ENCODE measurements at places on chromosomes 13 and 19.

GRCh38 chr13:47564041-47564440 lies 437.0 kb downstream of the SUCLA2 start:
- no peak for DNase-seq

- no peak for DNase-seq
These were observed 13.1 kb upstream of the FOXO1 start for GRCh38 chr13:40679480-40679985.

DNA sequence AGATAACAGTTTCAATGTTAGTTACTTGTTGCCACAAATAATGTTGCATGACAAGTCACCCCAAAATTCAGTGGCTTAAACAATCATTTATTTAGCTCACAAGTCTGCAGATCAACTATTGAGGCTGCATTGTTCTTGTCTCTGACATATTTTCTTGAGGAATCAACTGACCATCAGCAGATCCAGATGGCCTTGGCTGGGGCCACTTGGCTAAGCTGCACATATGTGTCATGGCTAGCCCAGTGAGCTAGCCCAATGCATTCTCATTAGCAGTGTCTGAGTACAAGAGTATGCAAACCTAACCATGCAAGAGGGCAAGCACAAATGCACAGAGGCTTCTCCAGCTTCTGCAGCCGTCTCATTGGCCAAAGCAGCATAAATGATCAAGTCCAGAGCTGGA lies 180.4 kb downstream of the DNAJC15 start:
- DNase-seq = no peak

DNA sequence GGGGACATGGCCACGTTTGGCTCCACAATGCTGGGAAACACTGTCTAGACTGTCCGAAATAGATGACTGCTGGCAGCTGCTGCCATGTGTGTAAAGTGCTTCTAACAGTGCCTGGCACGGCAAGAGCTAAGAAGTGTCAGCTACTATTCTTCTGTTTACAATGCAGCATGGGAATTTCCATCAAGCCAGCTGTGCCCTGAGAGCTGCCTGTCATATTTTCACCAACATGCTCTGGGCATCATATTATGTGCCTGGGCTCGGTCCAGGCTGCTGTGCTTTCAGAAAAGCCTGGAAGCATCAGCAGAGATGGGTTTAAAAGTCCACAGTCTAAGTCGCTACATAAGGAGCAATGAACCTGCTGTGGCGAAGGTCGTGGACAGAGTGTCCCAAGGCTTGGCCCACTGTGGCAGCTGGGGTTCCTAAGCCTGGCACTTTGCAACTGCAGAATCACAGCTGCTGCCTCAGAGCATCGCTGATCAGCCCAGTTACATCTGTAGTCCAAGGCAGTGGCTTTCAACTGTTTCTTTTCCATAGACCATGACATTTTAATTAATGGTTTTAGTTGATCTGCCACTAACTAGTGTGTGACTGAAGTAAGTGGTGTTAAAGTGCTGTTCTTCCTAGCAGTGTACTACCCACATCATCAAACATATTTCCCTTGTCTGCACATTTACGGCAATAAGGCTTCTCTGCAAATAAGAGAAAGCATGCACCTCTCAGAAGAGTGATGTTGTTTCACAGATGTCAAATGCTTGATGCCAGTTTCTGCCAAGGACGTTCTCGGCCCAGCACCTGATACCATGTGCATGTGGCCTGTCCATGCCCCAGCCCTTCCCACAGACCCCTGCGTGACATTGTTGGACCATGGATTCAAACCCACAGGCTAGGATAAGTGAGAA lies 95.7 kb upstream of the C1QTNF9B start:
- no peak for DNase-seq

DNA sequence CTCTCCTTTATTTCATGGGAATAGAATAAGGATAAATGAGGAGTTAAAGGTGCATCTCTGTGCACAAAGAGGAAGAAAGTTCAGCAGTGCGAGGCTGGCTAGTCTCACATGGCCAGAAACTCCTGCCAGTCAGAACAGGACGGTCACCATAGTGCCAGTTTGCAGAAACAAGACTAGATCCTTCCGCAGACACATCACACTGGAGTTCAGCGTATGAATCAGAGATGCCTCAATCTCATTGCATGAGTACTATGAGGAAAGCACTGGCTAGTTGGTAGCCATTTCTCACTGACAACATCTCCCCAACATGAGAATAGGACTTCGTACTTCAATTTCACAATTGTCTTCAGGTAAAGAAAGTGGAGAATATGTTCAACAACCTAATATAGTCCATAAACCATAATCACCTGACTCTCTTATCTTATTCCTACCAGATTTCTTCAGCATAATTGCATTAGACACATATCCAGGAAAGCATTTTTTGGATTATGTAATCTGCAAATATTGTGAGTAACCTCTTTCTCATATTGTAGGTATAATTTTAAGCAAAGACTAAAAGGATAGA lies 34.9 kb downstream of the RXFP2 start:
- no peak for DNase-seq

- no peak for DNase-seq
These were observed 625 bp upstream of the ZNF20 start for GRCh38 chr19:12140545-12141404.

GRCh38 chr19:4120559-4121272 lies 3.2 kb downstream of the MAP2K2 start:
- DNase-seq = no peak

DNA sequence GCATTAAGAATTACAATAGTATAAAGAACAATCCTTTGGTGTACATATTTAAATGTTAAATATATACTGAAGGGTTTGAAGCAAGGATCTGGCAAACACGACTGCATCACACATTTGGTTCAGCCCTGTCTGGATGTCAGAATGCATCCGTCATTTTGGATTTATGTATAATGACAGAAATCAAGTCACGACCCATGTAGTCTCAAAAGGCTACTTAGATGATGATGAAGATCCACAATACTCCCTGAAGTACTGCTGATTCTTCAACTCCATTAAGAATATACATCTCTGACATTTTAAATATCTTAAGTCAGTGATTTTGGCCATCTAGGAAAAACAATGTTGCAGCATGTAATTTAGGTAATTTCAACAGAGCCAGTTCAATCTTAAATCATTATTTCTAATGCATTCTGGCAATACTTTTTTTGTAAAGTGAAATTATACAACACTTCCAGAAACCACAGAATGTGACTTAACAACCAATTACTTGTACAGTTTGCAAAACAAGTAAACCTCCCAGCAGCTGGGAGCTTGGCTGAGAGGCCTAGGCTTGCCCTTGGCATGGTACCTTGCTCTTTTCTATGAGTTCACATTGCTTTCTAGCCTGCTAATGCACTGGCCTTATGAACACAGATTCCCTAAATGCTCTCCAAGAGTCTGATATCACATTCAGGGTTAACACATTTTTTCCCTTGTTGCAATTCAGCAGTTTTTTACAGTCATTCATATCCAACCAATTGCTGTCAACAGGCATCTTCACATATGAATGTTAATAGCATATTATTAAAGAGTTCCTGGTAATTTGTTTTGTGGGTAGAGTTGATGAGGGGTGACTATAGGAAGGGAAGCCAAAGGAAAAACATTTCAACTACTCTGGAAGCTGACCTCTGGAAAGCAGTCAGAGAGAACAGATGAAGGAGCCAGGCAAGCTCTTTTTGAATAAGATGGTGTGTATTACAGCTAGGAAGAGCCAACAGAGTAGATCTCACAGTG lies 175.2 kb downstream of the ENOX1 start:
- no peak for DNase-seq

- no peak for DNase-seq
These were observed 464.1 kb downstream of the KLF5 start for GRCh38 chr13:73522937-73523336.

GRCh38 chr19:50657222-50657669 lies 8.0 kb downstream of the C19orf81 start:
- no peak for DNase-seq

DNA sequence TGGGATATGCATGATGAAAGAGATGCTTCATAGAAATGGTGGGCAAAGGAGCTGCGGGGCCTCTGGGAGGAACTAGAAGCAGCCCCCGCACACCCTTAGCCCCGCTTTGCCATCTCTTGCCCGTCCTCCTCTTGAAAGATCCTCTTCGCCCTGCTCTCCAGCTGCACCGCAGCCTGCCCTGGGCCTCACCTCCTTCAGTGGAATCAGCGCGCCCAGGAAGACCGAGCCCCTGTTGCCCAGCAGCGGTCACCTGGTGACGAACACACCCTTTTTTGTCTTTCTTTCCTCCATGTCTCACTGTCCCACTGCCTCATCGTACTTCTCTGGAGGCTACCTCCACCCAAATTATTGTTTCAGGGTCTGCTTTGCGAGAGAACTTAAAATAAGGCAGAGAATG lies 807.6 kb downstream of the UQCRFS1 start:
- DNase-seq = no peak

DNA sequence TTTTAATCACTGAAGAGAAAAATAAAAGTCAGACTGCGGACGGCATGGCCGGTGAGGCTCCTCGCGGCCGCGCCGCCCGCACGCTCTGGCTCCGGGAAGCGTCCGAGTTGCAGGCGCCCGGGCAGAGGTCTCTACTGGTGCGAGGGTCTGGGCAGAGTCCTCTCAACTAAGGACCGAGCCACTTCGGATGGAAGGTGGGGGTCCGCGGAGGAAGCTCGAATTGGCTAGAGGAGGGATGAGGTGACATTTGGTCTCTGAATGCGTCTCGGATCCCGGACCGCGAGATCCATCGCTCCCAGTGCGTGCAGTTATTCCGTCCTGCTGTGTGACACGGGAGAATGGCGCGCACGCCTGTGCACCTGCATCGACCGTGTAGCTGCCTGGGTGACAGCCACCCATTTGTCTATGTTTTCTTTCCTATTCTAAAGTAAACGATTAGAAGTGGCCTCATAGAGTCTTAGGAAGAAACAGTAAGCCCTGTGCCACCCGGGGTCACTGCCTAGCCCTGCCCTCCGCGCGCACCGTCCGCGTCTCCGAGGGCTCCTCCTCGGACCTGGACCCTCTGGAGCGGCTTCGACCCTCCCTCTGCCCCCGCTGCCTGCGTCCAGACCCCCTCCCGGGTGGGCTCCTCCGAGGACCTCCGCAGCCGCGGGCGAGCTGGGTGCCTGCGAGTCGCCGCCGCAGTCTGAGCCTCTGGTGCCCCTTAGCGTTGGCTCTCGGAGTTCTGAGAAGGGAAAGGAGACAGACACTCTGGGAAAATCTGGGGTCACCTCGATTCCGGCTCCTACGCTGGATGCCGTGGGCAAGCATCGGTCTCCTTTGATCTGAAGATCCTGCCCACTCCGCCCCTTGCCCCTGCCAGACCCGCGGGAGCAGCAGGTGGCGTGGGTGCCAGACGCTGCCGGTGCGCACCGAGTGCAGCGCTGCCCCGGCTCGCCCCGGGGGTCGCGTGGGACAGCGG lies 347.4 kb downstream of the LIG4 start:
- DNase-seq = no peak

DNA sequence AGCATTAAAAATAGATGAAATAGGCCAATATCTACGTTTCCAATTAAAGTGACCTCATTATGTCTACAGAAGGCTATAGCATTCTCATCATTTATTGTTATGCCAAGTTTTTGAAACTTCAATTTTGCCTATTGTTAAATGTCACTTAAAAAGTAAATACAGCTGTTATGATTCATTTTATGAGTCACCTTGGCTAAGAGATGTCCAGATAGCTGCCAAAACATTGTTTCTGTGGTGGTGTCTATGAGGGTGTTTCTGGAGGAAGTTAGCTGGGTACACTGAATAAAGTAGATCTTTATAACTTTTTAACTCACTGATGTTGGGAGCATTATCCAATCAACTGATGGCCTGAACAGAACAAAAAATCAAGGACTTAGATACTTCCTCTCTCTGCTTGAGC lies 1209.7 kb upstream of the PCDH9 start:
- DNase-seq = no peak

- no peak for DNase-seq
These were observed 5.4 kb upstream of the NTN5 start for GRCh38 chr19:48678201-48678600.

DNA sequence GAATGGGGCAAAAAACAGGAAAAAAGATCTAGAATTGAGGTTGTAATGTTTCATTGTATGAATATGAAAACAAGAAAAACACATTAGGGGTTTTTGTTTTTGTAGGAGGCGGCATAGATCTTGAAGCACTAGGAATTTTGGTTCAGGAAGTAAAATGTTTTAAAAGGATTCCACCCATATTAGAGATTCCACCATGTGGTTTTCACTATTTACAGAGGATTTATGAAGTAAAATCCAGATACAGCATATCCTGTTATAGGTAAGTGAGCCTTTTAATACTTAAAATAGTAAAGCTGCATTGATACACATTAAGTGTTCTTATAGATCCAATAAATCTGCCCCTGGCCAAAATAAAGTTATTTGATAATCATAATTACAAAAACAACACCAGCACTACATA lies 61.4 kb downstream of the MICU2 start:
- no peak for DNase-seq
